ENCODE measurements at places on chromosomes 2 and 18.

GRCh38 chr2:132609101-132609890 lies 60.7 kb downstream of the LYPD1 start:
- no peak for DNase-seq

GRCh38 chr18:11052800-11053199 lies 96.6 kb downstream of the PIEZO2 start:
- no peak for DNase-seq

DNA sequence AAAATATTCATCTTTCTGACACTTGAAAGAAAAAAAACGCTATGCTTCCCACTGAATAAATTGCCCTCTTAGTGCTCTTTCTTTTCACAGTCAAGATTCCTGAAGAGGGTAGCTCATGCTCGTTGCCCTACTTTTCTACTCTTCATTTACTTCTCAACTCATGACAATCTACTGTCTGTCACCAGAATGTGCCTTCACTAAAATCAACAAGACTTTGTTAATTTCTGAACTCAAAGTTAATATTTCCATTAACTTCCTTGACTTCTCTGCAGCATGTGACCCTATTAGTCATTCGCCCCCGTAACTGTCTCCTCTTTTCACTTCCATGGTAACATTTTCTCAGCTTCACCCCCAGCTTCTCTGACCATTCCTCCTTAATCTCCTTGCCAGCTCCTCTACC lies 98.9 kb upstream of the MAPRE2 start:
- DNase-seq, result no peak

GRCh38 chr2:64311191-64311910 lies 142.6 kb upstream of the LGALSL start:
- no peak for DNase-seq

- no peak for DNase-seq
Measured at GRCh38 chr2:85264471-85264870, 63.3 kb downstream of the TGOLN2 start.

DNA sequence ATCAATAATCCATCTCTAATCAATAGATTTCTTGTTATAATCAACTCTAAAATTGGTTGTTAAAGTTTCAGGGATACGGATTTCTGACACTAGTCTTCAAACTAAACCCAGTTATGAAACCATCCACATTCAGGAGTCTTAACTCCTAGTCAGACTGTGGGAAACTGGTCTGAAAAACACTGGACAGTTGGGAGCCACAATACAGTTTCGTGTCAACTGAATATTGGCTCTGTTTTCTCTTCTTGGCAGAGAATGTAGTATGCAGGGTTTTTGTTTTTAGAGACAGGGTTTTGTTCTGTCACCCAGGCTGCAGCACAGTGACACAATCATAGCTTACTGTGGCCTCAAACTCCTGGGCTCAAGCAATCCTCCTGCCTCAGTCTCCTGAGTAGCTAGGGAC lies 123.1 kb downstream of the RTTN start:
- DNase-seq, result no peak
